Inflammatory macrophage treated with lipopolysaccharide for 1 hour (primary cell): ENCODE measurements at places on chromosomes 6 and 20.

- no peak for DNase-seq
These were observed 43.2 kb downstream of the PHIP start for GRCh38 chr6:79034865-79035264.

DNA sequence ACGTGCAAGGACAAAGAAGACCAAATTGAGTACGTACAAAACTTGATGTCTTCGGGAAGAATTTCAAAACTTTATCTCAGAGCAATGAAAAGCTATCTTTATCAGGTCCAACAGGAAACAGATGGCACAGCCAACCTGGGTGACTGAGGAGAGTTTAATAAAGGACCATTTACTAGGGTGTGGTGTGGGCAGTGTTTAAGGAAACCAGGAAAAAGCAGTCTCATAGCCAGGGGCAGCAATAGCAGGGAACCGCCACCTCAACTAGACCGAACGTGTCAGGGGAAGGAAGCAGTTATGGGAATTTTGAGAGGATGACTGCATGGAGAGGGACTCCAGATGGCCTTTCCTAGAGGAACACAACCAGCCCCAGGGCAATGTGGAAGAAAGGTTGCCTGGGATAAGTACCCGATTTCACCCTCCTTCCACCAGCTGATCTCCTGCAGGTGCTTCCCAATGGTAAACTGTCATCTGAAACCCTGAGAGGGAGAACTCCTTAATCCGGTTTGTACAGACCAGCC is 15.2 kb upstream of the TAAR5 start:
- DNase-seq = no peak

- no peak for DNase-seq
These were observed 96.7 kb downstream of the FYN start for GRCh38 chr6:111776236-111777221.

DNA sequence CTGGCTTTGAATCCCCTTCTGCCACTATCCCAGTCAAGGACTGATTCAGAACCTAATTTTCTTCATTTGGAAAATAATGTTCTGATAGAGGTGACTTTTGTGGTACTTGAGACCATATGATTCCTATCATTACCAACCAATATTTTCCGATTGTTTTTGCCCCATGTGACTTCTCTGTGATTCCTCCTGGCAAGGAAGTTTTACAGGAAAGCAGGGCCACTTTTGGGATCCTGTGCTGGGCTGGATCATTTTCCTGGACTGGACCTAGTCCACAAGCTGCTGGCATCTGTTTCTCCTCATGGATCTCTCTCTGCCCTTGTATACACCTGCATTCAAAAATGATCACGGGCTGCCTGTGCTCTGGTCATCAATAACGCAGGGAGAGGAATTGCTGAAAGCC is 13.9 kb upstream of the SNHG17 start:
- DNase-seq = no peak

DNA sequence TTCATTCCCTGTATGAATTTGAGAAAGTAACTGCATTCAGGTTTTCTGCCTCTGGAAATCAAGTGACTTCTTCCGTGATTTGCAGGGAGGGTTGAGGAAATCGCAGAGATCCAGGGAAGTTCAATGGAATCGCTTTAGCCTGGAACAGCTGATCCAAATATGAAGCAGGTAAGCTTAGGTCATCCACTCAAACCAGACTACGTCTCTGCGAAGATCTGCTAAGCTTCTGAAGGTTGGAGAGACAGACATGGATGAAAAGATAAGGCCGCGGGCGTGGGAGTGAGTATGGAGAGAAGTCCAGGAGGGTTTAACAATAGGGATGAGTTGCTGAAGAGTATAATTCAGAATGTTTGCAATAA is 34.2 kb upstream of the BTN3A2 start:
- DNase-seq = no peak

- DNase-seq = no peak
These were observed 36.0 kb downstream of the STK35 start for GRCh38 chr20:2137552-2138201.

DNA sequence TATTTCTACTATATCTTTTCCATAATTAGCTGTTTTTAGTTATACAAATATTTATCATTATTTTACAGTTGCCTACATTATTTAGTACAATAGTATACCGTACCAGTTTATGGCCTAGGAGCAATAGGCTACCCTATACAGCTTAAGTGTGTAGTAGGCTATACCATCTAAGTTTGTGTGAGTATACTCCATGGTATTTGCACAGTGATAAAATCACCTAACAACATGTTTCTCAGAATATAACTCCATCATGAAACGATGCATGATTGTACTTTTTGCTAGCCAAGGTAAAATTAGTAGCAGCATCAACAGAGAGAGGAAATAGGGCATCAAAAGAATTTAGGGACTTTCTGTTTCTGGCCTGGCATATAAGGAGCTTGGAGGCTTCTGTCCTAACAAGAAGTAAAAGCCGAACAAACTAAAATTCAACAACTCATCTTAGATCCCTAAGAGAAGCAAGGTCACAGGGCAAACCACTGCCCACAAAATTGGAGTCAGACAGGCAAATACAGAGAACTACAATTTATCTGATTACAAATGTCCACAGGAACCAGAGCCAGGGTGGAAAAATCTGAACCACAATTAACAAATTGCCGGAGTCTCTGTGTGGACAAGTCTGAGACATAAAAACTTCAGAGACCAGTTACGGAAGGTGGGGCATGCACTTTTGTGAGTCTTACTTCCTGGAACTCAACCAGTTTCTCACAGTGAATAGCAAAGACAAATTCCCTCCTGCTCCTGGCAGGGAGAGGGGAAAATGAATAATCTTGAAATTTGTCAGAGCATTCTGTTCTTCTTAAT is 671.4 kb downstream of the RFPL4B start:
- no peak for DNase-seq

DNA sequence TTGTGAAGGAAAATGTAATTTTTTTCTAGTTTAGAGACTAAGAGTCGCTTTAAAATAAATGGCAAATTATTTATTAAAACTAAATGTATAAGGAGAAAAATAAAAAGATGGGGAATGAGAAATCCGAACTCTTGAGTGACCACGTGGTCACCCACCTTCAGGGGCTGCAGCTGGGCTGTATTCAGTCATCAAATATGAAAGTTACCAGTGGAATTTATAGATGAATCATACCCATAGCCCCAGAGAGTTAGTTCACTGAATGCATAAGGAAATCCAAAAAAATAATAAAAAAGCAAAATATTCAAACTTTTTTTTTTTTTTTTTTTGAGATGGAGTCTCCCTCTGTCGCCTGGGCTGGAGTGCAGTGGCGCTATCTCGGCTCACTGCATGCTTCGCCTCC is 947.7 kb upstream of the ADGRB3 start:
- DNase-seq = no peak

- no peak for DNase-seq
These were observed 71.2 kb downstream of the PDE7B start for GRCh38 chr6:135922746-135923145.

- peak; percentile 81 for DNase-seq
These were observed 62.2 kb downstream of the MYLK4 start for GRCh38 chr6:2688401-2689064.

DNA sequence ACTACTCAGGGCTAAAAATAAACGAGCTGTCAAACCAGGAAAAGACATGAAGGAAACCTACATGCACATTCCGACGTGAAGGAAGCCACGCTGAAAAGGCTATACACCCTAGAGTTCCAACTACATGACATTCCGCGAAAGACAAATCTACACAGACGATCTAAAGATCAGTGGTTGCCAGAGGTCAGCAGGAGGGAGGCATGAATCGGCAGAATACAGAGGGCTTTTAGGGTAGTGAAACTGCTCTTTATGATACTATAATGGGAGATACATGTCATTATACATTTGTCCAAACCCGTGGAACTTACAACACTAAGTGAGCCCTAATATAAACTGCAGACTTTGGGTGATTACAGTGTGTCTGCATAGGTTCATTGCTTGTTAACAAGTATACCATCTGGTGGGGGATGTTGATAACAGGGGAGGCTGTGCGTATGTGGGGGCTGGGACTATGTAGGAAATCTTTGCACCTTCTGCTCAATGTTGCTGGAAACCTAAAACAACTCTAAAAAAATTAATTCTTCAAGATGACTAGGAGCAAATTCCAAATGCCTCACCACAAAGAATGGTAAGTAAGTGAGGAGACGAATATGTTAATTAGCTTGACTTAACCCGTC is 132.2 kb upstream of the CDH4 start:
- DNase-seq = peak; percentile 17

DNA sequence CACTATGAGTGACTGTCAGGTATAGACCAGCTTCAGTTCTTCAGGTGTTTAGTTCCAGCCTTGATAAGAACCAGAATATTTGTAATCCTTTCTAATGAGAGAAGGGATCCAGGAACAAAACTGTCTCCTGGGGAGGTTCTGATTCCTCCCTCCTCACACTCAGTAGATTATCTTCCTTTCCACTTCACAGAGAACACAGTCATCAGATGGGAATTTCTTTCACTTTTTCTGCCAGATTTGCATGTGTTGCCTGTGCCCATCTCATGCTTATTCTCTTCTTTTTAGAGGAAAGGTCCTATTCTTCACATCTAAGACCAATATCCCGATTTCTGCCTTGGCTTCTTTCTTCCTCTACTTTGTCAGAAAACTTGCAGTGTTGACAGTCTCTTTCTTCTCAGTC is 50.8 kb downstream of the CD109 start:
- peak; percentile 30 for DNase-seq

- DNase-seq = no peak
These were observed 11.8 kb downstream of the RFX6 start for GRCh38 chr6:116888732-116889360.

DNA sequence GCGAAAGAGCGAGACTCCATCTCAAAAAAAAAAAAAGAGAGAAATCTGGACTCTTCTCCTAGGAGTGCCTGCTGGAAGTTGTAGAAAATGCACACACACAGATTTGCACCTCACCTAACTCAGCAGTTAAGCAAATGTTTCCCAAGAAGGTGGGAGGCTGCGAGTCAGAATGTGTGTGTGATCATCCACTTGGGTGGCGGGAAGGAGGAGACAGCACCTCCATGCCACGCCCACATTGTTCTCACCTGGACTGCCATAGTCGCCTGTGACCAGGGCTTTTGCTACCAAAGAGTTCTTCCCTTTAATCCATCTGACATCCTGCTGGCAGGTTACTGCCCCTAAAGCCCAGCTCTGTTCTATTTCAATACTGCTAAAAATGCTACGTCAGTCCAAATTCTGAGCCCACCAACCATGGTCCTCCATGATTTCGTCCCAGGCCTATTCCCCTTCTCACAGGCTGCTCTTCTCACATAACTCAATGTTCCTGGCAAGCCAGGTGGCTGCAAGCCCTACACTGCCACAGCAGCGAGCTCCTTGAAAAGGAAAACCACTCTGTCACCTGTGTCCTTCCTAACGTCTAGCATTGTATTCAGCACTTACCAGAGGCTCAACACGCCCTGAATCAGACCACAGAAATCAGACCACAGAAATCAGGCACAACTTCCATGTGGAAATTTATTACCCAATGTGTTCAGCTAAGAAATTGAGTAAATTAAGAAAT is 77.5 kb downstream of the PSMG4 start:
- peak; percentile 18 for DNase-seq

- no peak for DNase-seq
These were observed 115.4 kb downstream of the DTNBP1 start for GRCh38 chr6:15547400-15547799.

GRCh38 chr6:132567566-132567965 is 2.6 kb upstream of the TAAR6 start:
- no peak for DNase-seq

DNA sequence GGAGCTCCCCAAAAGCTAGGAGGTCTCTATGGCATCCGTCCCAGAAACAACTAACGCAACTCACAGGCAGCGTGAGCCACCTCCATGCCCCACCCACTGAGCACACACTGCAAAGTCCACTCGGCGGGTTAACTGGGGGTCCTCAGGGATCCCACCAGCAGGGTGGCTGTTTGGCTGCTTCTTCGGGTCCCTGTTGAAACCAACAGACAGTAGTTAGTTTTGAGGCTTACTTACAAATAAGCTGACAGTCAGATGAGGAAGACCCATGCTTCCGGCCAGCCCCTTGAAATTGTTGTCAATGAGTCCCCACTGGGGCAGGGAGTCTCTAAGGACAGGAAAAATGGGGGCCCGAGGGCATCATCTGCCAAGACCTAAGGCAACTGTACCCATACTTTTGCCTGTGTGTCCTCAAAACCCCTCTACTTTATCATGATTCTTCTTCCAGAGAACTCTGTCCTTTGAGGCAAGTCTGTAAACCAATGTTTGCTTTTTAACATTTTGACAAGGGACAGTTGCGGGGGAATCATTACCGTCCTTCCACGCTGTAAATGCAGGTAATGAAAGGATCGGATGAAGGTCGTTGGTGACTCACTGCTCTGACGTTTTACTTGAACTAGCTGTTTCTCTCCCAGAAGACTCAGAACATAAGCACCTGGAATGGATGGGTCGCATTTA is 2.2 kb upstream of the PCK1 start:
- DNase-seq = no peak

- DNase-seq = no peak
These were observed 445 bp downstream of the RAB32 start for GRCh38 chr6:146543940-146544615.

GRCh38 chr20:11676630-11677287 is 240.9 kb upstream of the BTBD3 start:
- DNase-seq = peak; percentile 3

- no peak for DNase-seq
These were observed 263.2 kb downstream of the DLL1 start for GRCh38 chr6:170027647-170028043.

DNA sequence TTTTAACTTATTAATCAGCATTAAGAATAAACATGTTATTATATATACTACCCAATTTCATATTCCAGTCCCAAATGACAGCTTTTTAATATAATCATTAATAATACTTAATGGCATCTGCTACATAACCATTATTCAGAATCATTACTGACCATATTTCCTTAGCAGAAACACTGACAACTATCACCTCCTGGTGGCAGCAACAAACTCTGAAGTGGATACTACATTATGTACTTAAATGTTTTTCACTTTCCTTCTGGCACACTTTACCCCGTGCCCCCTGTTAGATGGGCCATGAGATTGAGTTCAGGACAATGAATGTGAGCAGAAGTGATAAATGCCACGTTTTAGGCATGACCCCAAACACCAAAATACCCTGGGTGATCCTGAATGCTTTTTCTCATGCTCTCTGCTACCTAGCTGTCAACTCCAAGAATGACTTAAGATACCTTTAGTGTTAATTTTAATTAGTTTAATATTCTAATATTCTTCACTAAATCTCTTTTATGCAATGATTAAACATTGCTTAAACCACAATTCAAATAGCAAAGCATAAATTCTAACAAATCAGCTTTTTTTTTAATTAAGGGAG is 77.1 kb downstream of the LMBRD1 start:
- DNase-seq = no peak

- no peak for DNase-seq
These were observed 24.7 kb upstream of the PYGB start for GRCh38 chr20:25223179-25223661.

DNA sequence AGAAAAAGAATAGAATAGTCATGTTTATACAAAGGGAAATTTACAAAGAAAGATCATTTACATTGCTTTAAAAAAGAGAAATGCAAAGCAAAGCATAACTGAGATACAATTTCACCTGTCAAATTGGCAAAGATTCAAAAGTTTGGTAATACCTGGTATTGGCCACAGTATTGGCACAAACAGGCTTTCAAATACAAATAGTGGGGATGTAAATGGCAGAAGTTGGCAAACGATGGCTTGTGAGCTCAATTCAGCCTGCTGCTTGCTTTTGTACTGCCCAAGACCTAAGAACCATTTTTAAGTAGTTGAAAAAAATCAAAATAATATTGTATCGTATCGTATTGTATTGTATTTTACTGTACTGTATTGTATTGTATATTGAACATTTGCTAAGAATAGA is 194.5 kb upstream of the JAG1 start:
- no peak for DNase-seq
